Stimulated activated CD8-positive, alpha-beta memory T cell treated with anti-CD3 and anti-CD28 coated beads, Interleukin-7, amount 100 ng/mL, for 1 hour (primary cell): ENCODE measurements at places on chromosomes 6 and 20.

- DNase-seq = no peak
Measured at GRCh38 chr6:78701407-78701806, 165.9 kb upstream of the IRAK1BP1 start.

- DNase-seq = no peak
Measured at GRCh38 chr6:34792605-34793500, 970 bp downstream of the BLTP3A start.

GRCh38 chr6:169604076-169604475, 97.8 kb downstream of the WDR27 start:
- no peak for DNase-seq

DNA sequence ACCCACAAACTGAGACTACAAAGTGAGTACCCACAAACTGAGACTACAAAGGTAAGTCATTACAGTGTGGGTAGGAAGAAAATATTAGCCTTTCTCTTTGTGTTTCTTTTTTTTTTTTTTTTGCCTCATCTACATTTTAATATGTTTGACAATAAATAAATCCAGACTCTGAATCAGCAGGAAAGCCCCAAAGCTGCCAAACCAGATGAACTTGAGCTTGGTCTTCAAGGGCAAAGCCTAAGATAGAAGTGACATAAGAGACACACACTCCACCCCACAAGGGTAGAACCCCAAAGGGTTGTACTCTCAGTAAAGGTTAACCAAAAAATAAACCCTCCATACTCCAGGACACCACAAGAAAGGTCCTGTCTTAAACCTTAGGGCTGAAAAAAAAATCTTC, 326.8 kb upstream of the ARID1B start:
- DNase-seq = no peak

DNA sequence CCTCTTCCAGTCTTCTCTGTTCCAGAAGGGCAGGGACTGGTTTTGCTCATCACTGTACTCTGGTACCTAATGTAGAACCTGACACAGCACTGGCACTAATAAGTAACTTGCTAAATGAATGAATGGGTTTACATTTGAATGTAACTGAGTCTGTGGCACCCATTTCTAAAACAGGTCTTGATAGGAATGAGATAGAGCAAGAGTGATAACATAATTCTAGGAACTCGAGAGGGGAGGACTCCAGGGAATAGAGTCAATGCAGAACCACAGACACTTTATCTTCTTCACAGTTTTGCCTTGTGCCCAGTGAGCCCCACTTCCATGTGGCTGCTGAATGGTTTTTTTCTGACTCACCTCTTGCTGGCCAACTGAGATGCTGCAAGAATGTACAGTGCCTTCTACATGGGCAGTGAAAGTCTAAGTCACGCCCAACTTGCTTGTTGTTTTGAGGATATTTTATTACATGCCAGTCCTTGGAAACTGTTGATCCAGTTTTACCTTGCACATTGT, 61.1 kb downstream of the TBC1D7 start:
- no peak for DNase-seq

GRCh38 chr20:51611625-51611890, 69.0 kb upstream of the NFATC2 start:
- no peak for DNase-seq
